ENCODE measurements at places on chromosomes 12 and 14.

GRCh38 chr12:127943481-127944210, 323.3 kb upstream of the TMEM132C start:
- DNase-seq, result no peak

- no peak for DNase-seq
Observed at GRCh38 chr12:93122569-93123091, 193.5 kb upstream of the EEA1 start.

GRCh38 chr14:91138511-91139359, 24.9 kb downstream of the DGLUCY start:
- DNase-seq, result no peak

DNA sequence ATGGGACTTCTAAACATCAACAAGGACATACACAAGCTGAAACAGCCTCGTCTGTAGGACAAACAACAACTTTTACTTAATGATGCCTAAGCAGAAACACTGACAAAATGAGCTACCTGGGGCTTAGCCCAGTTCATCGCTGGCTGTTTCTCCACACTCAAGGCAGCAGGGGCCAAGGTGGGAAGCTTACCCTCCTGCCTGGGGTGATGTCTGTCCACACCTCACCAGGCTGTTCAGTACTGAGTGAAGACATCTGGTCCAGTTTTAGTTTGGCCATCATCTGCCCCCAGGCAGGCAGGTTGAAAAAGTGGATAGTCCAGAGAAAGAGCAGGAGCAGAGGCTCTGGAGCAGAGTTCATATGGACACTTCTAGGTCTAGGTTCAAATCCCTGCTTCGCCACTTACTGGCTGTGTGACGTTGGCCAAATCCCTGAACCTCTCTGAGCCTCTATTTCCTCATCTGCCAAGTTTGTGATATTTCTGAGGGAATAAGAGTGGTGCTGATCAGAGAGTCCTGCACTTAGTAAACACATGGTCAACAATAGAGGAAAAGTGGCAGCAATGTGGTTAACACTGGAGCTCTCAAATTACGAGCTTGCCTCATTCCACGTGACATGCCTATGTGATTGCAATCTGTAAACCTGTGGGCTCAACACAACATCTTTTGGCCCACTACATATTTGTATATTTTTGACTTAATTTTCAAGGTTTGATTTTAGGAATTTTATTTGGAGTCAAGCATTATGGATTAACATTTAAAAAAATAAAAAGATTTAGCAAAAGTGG, 720.1 kb upstream of the TMEM132C start:
- no peak for DNase-seq

DNA sequence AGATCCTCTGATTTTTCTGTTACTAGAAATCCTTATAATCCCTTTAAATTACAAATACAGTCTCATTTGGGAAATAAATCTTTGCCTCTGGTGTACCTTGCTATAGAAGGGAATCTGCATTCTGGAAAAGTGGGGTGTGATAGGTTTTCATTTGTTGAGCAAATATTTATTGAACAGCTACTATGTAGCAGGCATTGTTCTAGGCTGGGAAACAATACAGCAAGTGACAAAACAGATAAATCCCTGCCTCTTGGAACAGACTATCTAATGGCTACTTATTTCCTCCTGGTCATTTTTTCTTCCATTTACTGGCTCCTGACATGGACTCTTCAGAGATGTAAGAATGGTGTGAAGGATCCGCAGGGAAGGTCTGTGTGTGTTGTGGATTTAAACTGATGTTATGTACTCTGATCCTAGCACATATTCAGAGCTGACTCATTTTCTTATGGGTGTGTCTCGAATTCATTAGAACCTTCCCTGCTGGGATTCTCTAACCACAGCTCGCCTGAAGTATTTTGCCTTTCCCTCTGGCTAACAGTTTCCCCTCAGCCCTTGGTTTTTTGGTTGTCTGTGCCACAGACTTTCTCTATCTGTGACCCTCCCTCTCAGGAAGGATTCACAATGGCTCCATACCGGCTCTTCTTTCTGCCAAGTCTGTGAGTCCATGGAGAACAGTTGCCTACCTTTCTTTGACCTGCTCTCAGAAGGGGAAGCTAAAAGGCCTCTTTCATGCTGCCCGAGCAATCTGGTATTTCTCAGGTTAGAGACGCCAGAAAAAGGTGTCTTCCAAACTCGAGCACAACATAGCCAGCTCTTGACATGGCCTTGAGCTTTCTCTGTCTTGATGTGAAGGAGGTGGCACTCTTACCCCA, 53.7 kb downstream of the TMTC2 start:
- DNase-seq, result no peak

GRCh38 chr14:97005934-97006333, 208.8 kb downstream of the VRK1 start:
- DNase-seq, result no peak

GRCh38 chr14:20489093-20489994, 16.0 kb upstream of the RNASE10 start:
- no peak for DNase-seq

DNA sequence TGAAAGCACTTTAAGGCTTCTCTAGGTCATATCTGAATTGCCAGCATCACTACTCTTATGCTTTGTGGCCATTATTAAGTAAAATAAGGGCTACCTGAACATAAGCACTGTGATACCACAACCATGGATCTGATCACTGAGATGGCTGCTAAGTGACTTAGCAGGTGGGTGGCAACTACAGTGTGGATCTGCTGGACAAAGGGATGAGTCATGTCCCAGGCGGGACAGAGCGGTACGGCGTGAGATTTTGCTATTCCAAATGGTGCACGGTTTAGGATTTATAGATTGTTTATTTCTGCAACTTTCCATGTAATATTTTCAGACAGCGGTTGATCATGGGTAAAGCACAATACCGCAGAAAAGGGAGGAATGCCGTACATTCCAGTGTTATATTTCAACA, 39.4 kb downstream of the MLXIP start:
- DNase-seq, result no peak

DNA sequence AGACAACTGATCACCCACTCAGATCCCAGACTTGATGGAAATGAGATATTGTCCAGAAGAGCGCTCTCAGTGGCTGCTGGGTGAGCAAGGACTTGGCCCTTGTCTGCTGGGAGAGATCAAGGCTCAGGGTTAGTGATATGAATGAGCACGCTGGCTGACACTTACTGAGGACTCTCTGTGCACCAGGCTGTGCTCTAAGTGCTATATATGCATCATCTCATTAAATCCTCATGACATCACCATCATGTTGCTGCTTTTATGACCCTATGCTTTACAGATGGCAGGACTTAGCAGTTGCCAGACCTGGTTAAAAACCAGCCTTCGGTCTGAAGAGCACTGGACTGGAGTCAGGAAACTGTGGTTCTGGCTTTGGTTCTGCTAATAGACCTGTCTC, 260.9 kb downstream of the VRK1 start:
- no peak for DNase-seq

DNA sequence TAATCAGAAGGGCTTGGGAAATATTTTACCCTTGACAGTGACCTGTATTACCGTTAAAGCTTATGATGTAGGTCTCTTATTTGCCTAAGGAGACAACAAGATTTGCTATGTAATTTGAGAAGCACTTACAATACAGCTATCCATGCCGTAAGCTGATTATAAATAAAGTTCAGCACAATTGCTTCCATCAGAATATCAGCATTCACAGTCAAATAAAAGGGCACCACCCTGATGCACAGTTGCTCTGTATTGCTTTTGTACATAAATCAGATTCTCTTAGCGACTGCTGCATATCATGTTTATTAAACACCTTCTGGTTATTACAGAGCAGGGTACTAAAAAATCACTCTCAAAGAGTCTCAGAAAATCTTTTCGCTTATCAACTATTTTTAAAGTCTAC, 67.3 kb upstream of the VRK1 start:
- DNase-seq, result no peak
